ENCODE measurements at places on chromosomes 3 and 15.

DNA sequence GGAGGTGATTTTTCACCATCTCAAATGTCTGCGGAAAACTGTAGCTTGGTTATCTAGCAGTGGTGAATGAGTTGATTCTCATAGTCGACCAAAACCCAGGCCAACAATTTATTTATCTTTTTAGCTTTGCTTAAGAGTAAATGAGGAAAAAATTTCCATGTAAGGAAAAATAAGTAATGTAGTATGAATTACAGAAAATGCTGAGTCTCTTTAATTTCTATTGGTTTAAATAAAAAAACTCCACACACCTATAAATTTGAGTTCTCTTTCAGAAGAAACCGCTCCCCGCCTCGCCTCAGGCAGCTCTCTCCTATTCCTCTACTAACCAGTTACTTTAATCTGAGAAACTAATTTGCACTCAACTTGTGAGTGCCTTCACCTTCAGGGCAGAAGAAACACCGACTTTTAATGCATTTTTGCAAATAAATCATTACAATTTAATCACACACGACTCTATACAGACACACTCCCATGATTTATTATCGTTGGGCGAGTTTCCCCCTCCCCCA is 540 bp upstream of the RSRC1 start:
- no peak for DNase-seq

DNA sequence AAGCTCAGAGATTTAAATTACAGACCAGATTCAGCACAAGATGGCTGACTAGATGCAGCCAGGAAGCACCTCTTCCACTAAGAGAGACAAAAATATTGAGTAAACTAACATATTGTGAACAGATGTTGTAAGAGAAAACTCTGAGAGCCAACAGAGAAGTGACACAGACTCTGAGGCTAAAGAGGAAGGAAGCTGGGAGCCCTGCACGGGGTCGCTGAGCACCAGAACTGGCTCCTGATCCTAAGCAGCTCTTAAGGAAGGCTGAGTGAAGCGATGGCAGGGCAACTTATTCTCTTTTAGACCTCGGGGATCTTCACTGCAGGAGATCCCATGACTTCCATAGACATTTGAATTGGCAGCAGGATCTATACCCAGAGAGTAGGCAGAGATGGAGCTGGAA is 578.0 kb upstream of the GRM7 start:
- no peak for DNase-seq

- no peak for DNase-seq
Observed at GRCh38 chr3:549636-550035, 353.1 kb downstream of the CHL1 start.

DNA sequence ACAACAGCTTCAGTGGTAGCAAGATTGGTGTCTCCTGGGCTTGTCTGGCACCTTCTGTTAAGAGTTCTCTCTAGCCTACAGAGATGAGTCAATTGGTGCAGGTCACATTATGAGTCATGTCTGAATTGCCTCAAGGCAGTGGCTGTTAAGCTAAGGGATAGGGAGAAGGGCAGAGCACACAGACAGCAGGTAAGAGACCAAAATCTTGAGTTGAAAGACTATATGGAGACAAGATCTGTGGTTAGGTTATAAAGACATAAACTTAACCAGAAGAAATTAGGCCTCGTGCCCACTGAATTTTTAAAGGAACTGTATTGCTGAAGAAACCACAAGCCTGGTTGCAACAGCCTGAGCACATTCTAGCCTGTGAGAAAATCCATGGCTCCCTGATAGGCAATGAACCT is 19.2 kb upstream of the KPNA1 start:
- DNase-seq, result no peak

- no peak for DNase-seq
Observed at GRCh38 chr3:139423232-139423631, 33.8 kb upstream of the COPB2 start.

- no peak for DNase-seq
Observed at GRCh38 chr3:119395923-119396358, 67.5 kb downstream of the TMEM39A start.

- no peak for DNase-seq
Observed at GRCh38 chr3:39133093-39133490, 20.3 kb downstream of the CSRNP1 start.

- DNase-seq, result no peak
Observed at GRCh38 chr3:46889381-46890110, 12.0 kb downstream of the PTH1R start.

DNA sequence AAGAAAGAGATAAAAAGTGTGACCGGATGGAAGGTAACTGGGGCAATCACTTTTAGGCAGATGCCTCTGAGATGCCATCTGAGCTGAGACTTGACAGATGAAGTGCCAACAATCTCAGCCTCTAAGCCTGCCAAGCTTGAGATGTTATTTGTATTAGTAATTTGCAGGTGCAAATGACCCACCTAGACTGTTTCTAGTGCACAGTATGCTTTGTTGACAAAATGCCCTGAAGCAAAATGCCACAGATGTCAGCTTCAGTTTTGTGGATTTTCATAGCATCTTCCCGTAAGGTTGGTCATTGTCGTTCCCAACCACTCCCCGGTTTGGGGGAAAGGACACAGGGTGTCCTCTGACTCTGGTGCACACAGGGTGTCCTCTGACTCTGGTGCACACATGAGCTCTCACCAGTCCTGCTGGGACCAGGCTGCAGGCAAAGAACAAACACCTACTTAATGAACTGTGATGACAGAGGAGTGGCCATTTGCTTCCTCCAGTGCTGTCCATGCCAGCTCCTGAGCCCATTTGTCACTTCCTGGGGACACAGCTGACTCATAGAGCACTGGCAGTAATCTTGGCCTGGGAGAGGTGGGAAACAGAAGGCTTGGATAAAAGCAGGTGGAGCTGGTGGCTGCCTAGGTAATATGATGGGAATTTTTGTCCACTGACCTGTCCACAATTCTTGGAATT is 16.7 kb upstream of the PPP1R2 start:
- DNase-seq, result no peak

GRCh38 chr3:66703501-66703900 is 202.7 kb upstream of the LRIG1 start:
- no peak for DNase-seq

DNA sequence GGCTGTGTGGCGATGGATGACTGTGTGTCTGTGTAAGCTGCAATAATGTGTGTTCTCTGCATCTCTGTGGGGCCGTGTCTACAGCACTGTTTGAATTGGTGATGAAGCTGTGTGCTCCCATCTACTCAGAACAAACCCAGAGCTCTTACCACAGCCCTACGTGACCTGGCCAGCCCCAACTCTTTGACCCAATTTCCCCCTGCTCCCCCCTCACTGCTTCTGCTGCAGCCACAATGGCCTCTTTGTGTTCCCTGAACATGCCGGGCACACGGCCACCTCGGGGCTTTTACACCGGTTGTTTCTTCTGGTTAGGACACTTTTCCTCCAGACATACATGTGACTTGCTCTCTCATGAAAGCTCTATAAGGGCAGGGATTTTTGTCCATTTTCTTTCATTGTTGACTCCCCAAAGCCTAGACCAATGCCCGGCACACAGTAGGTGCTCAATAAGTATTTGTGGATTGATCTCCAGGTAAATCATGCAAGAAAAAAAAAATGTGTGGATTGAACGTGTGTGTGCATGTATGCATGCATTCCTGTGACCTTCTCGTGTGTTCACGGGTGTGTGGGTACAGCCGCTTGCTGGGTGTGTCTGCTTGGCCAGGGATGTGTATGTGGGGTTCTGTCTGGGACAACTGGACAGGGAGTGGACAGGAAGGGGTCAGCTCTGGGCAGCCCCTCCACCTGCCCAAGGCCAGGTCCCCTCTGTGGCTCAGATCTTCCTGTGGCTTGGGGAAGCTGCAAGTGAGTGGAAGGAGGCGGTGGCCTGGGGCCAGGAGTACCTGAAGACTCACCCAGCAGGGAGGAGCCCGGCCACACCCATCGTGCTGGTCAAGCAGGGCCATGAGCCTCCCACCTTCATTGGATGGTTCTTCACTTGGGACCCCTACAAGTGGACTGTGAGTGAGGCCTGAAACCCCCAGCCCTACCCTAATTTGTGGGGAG is 14.8 kb downstream of the VILL start:
- DNase-seq, result no peak
